ENCODE measurements at places on chromosomes 3 and 15.

GRCh38 chr3:25532431-25533162 lies 104.5 kb downstream of the RARB start:
- no peak for DNase-seq

- no peak for DNase-seq
These were observed 246.0 kb upstream of the CBLB start for GRCh38 chr3:106114848-106115247.

DNA sequence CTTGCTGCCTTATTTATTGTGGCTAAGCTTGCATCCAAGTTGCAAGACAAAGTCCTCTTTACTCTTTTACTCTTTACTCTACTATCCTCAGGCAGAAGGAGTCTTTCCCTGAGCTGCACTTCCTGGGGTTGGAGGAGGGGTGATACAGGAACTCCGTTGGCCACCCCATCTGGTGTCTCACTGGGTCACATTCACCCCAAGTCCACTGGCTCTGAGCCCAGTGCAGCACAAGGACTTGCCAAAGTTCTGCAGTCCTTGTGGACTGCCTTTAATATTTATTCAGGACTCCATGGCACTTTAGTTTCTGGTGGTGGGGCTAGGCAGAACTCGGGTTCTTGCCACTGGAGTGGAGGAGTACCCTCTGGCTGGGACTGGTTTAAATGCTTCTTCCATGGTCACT lies 165.4 kb upstream of the KCNH8 start:
- DNase-seq, result no peak

GRCh38 chr15:96415513-96416217 lies 85.2 kb downstream of the NR2F2 start:
- no peak for DNase-seq

DNA sequence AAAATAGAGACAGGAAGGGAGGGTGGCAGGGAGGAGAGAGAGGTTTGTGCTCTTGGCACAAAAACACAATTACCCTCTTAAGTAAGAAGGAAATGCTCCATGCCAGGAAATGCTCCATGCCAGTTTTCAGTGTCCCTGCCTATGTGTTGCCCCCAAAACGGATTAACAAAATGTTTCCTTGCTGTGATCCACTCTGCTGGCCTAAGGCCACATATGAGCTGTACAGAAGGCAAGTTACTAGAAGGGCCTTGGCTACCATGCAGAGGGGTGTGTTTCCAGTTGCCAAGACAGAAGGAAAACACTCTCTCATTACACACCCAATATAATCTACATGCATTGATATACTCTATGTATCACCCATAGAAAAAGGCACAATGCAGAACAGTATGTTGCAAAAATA lies 98.2 kb upstream of the PTPRG start:
- no peak for DNase-seq

GRCh38 chr15:69540622-69541021 lies 88.0 kb downstream of the RPLP1 start:
- no peak for DNase-seq

DNA sequence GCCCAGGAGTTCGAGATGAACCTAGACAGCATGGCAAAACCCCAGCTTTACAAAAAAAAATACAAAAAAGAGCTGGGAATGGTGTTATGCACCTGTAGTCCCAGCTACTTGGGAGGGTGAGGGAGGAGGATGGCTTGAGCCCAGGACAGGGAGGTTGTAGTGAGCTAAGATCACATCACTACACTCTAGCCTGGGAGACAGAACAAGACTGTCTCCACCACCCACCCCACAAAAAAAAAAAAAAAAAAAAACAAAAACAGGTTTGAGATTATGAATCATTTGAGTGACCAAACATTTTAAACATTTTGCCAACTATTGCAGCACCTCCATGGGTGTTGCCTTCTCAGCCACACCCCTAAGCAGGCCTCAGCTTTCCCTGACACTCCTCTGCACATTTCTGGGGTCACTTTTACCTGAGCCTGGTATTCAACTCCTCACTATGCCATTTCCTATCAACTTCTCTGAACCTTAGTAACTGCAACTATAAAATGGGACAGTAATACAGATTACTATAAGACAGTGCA lies 41.8 kb downstream of the IL5RA start:
- no peak for DNase-seq

DNA sequence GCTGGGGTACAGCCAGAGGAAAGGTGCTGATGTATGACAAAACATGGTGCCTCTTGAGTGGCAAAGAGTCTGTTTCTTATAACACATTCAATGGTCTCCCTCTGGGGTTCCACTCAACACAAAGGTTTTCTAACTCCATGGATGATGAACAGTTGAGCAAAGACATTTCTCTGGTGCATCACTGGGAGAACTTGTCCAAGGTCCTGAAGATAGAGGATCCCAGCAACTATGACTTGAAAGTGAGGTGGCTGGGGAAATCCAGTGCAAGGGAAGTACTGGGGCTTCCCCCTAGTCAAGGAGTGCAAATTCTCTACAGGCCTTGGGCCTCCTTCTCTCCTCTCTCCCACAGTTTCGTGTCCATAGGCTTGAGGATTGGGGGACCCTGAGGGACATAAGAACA lies 431.1 kb downstream of the WDR72 start:
- DNase-seq, result no peak

- no peak for DNase-seq
These were observed 34.9 kb downstream of the ABHD2 start for GRCh38 chr15:89123181-89123525.

GRCh38 chr15:29838352-29839010 lies 16.2 kb upstream of the TJP1 start:
- no peak for DNase-seq

DNA sequence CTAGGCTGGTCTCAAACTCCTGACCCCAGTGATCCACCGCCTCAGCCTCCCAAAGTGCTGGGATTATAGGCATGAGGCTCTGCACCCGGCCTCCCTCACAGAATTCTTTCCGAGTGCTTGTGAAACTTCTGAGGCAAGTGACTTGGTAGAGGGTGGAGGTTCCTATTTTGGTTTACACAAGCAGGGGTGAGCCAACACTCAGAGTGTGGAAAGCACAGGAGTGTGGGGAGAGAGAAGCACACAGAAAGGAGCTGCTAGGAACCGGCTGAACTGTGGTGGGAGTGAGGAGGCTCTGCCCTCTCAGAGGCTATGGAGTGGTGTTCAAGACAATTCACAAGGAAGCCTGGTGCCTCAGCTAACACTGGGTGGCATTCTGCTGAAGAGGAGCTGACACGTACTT lies 7.7 kb downstream of the CAPN3 start:
- DNase-seq, result no peak

- DNase-seq, result no peak
These were observed 113.4 kb downstream of the FBLN2 start for GRCh38 chr3:13662238-13662847.

DNA sequence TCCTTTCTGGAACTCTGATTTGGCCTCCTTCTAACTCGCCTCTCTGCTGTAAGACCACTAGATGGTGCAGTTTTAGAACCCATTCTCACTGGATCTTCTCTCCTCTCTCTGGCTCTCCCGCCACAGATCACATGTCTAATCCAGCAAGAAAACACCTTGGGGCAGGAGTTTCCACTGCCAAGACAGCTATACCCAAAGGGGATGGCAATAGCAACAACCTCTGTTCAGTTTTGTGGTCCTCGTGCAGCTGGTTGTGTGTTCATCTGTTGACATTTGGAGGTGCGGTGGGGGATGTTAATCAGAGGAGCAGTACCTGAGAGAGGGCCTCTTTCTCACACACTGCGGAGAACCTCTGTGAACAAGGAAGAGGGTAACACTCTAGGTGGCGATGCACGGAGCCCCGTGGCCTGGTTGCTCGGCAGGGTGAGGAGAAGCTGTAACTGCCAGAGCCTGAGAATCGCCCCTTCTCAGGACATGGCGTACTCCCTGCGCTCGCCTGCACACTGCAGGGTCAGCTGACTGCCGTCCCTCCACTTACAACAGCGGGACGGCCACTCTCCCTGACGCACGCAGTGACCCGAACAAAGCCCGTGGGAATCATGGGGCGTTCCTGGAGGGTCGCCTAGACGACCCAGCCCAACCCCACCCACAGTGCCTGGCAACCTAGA lies at the start of gene TEX55:
TEX55 (plus strand) TSS at position 666 of the 668 bp plus-strand sequence. CDS start 25 bp downstream, outside the sequence.
- DNase-seq, result no peak

- DNase-seq, result no peak
These were observed 335.6 kb downstream of the NLGN1 start for GRCh38 chr3:173733029-173733652.

DNA sequence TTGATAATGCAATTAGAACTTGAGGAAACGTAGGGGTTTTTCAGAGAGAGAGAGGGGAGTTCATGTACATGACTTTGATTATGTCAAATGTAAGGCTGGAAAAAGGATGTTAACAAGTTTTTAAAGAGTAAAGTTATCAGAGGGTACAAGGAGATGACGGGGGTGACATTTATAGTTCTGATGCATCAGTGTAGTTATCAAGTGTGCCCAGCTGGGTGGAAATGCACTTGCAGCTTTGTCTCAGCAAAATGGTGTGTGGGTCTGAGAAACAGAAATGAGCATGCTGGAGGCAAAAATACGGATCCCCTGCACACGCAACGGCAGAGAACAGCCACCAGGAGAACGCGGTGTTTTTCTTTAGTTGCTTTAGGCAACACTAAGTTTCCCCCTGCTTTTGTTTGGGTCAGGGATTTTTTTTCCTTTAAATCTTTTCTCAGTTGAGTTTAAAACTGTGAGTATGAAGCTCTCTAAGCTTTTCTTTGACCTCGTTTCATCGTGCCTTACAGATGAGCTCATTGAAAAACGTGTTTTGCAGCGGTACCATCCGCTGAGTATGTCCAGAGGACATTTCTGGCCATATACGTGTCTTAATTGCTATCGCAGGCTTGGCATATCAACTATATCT lies 205.4 kb downstream of the PDZRN3 start:
- no peak for DNase-seq

GRCh38 chr15:50231761-50232160 lies 33.8 kb downstream of the HDC start:
- no peak for DNase-seq

- DNase-seq, result no peak
These were observed 81.0 kb upstream of the BNC1 start for GRCh38 chr15:83365370-83365938.

DNA sequence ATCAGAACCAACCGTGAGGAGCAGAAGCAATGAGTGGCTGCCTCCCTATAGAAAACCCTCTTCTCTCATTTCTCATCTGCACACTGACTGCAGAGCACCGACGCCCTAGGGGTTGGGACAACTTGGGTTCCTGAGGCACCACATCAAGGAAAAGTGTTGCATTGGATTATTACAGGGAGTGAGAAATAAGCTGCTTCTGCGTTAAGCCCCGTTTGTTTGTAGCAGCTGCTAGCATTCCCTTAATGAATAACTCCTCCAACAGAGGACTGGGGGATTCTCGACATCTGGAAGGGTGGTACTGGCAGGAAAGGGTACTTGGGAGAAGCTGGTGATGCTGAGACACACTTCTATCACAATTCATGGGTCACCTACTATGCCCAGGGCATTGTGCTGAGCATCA lies 25.3 kb upstream of the AGBL1 start:
- DNase-seq, result no peak
